ENCODE measurements at places on chromosomes 4 and X.

DNA sequence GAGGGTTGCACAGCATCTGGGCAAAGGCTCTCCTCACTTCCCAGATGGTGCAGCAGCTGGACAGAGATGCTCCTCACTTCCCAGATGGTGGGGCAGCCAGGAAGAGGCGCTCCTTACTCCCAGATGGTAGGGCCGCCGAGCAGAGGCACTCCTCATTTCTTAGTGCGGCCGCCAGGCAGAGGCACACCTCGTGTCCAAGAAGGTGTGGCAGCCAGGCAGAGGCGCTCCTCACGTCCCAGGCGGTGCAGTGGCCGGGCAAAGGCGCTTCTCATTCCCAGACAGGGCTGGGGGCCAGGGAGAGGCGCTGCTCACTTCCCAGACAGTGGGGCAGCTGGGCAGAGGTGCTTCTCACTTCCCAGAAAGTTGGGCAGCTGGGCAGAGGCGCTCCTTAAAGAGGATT is 48.8 kb downstream of the ZNF732 start:
- DNase-seq, result no peak

- DNase-seq, result no peak
Observed at GRCh38 chrX:36869457-36869856, 138.7 kb upstream of the FAM47C start.

DNA sequence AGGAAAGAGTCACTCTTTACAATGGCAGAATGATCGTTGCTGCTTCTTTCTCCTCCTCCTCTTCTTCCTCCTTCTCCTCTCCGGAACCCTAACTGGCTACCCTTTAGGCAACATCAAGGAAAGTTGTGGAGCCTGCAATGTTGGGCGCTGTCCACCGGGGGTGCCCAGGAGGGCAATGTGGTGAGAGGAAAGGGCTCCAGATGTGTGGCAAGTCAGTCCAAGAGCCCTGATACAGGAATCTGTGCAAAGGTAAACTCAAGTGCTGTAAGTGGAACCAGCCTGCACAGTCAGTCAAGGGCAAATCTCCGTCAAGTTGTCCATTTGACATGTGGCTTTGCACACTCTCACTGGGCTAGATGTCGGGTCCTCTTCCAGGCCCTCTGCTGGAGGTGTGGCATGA is 2.8 kb downstream of the RTL5 start:
- peak; percentile 23 for DNase-seq

GRCh38 chrX:30812326-30812725 is 76.7 kb downstream of the TAB3 start:
- no peak for DNase-seq

GRCh38 chrX:102599951-102600579 is 750 bp downstream of the ARMCX5 start:
- peak; percentile 22 for DNase-seq

- DNase-seq, result peak; percentile 67
Observed at GRCh38 chr4:55762819-55763218, 56.8 kb upstream of the EXOC1L start.

GRCh38 chr4:57124145-57124544 is 14.0 kb upstream of the IGFBP7 start:
- no peak for DNase-seq

- DNase-seq, result no peak
Observed at GRCh38 chrX:10990976-10991375, 120.2 kb upstream of the HCCS start.

- DNase-seq, result no peak
Observed at GRCh38 chrX:72125331-72126047, 6.2 kb downstream of the RTL5 start.

DNA sequence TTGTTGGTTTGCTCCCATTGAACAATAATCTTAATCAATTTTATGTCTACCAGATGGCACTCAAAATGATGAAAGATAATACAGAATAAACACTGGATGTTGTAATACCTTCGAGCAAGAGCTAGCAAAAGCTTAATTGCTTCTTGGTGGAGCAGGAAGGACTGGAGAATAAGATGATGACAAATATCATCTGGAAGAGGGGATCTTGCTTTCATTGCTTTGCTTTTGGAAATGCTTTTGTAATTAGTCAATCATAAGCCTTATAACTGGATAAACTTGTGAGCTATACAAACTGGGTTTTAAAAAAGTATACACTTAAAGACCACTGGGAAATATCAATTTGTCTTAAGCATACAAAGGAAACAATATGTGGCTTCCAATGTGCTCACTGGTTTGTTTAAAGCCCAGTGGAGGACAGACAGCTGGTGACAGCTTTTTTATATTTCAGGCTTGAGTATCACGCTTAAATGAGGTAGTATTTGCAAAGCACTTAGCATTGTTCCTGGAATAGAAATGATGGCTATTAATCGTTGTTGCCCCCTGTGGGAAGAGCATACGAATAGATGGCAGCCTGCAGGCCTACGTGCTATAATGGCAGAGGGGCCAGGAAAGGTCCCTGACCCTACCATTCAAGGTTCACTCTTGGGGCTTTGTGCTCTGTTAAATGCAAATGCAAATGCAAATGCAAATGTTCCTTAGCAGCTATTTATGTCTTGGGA is 61.2 kb downstream of the TMEM150C start:
- peak; percentile 97 for DNase-seq

DNA sequence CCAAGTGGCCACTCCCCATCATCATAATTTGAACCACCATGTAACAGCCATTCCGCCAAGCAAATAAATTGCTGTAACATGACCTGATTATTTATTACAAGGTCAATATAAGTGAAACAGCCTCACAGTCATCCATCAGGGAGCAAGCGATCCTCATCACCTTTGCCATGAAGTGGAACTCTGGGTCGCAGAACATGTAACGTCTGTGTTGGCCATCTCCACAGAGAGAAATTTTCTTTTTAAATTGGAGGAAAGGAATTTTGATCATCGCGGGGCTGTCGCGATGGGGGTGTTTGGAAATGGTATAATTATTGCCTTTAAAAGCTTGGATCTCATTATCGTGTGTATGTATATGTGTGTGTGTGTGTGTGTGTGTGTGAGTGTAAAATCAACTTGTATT is 90.2 kb downstream of the SHOX start:
- DNase-seq, result no peak

- DNase-seq, result no peak
Observed at GRCh38 chrX:51098046-51098445, 187.5 kb downstream of the BMP15 start.

GRCh38 chr4:130422261-130422660 is 1326.3 kb downstream of the C4orf33 start:
- no peak for DNase-seq

DNA sequence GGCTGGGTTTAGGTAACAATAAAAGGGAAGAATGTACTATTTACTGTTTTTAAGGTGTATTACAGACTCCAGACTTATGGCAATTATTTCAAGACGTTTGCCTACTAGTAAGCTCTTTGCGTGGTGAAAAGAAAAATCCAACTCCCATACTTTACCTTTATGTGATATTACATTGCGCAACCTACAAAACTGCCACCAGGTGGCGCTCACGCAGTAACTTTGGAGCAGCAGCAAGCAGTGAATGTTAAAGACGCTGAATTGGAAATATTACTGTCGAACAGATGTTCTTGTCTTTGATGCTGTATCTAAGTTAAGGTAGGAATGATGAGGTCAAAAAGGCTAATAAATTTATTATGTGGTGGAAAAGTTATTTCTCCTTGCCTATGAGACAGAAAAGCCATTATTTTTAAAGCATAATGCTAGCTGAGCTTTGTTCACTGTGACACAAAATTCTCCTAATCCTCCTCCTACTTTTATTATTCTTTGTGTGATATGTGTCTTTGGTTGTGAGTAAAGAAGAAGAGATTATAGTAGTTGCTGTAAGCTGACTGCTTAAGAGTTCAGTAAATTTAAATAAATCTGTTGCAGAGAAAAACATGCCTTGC is 1099.8 kb upstream of the TENM3 start:
- DNase-seq, result peak; percentile 61

DNA sequence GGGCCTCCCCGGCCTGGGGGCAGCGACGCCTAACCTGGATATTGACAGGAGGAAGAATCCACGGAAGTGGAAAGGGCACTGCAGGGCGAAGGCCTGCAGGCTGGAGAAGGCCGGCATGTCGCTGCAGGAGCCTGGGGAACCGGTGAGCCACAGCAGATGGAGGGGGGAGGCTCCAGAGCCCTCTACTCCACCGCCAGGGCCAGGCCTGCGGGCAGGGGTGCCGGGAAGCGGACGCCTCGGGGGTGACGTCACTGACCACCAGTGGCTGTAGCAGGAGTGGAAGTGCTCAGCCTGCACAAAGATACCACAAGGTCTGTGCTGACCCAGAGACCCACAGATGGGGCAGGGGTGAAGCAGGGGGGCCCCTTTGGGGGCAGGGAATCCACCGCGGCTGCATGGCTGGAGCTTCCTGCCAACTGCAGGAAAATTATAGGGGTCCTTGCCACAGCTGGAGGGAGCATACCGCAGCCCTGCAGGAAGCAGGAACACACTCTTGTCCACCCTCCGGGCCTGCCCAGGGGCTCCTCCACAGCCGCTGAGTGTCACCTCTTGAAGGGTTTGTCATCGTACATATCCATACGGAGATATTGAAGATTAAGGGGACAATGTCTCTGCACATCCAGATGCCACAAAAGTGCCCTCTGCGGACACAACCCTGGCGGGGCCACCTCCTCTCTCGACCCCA is 7.6 kb upstream of the HTRA3 start:
- DNase-seq, result no peak
